ENCODE measurements at places on chromosomes 3 and 15.

DNA sequence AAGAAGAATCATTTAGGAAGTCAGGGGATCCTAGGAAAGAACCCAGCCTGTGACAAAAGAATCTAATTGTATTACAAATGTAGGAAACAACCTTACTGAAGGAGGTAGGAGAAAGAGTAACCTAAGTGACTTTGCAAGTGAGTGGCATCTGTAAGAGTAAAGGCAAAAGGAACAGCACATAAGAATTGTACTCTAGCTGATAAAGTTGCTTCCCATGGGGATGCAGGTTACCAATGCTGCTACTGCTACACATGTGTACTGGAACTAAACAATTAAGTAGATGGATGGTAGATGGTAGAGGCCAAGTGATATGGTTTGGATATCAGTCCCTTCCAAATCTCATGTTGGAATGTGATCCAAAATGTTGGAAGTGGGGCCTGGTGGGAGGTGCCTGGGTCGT, 60.8 kb downstream of the OSBPL10 start:
- DNase-seq = no peak

DNA sequence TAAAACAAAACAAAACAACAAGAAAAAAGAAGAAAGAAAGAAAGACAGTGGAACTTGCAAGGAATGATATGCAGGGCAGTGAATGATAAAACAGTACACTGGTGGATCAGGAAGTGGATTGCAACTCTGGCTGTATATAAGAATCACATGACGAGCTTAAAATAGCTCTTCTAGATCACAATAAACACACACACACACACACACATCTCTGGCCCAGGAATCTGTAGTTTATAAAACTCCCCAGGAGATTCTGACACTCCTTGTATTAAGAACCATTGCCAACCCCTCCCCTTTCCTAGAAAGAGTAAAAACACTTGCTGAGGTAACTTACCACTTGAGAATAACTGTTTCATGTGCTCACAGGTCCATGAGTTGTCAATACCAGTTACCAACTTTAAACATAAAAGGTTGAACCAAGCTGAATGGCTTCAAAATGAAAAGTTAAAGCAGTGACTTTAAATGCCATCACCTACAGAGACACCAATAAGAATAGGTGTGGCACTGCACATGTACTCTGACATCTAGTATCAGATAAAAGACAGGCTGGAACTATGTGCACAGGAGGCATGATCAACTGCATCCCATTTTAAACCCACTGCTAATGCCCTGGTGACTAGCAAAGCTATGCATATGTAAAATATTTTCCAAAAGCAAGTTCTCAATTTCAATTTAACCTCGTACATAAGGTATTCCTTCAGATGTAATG, 3.9 kb downstream of the CPOX start:
- DNase-seq = no peak

DNA sequence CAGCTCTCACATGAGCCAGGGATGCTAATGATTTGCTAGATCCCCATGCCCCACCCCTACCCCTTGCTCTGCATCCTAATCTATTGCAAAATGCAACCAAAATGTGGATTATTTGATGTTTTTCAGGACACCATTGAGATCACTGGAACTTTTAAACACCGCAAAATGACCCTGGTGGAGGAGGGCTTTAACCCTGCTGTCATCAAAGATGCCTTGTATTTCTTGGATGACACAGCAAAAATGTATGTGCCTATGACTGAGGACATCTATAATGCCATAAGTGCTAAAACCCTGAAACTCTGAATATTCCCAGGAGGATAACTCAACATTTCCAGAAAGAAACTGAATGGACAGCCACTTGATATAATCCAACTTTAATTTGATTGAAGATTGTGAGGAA, 29.7 kb downstream of the HDC start:
- no peak for DNase-seq

DNA sequence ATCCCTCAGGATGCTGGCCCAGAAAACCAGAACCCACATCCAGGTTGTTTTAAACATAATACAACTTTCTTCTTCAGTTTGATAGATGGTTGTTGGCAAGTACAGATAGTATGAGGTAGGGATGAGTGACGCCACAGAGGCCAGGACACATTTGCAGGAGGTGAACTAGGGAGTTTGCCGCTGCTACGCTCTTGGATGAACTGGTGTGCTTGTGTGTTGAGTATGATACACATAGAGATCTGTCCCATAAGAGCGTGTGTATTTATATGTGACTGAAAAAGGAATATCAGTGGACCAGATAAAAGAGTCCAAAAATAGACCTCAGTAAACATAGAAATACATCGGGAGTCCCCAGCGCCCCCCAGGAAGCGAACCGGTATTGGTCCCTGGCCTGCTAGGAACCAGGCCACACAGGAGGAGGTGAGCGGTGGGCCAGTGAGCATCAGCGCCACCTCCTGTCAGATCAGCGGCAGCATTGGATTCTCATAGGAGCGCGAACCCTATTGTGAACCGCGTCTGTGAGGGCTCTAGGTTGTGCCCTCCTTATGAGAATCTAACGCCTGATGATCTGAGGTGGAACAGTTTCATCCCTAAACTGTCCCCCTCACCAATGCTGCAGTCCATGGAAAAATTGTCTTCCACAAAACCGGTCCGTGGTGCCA, 98.1 kb downstream of the LRRK1 start:
- DNase-seq = no peak

DNA sequence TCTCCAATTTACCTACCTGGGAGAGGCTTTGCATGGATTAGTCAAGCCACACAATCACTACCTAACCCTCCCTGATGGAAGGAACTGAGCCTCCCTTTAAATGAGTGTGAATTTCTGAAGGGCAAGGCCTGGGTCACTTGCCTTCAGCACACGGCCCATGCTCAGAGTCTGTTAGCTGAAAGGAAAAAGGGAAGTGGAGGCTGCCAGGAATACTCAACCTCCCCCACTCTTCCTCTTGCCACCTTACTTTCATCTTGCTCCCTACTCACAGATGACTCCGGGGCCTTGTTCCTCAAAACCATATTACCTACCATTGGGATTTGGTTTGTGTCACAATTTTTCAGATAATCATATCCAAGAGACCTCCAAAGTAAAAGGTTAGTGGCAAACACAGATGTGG, 220.0 kb downstream of the ABHD5 start:
- DNase-seq = no peak

- DNase-seq = no peak
Observed at GRCh38 chr15:74520407-74520806, 20.6 kb upstream of the ARID3B start.

- DNase-seq = no peak
Observed at GRCh38 chr3:4776980-4777581, 202.2 kb upstream of the BHLHE40 start.

- no peak for DNase-seq
Observed at GRCh38 chr3:41307065-41307464, 107.8 kb downstream of the CTNNB1 start.

DNA sequence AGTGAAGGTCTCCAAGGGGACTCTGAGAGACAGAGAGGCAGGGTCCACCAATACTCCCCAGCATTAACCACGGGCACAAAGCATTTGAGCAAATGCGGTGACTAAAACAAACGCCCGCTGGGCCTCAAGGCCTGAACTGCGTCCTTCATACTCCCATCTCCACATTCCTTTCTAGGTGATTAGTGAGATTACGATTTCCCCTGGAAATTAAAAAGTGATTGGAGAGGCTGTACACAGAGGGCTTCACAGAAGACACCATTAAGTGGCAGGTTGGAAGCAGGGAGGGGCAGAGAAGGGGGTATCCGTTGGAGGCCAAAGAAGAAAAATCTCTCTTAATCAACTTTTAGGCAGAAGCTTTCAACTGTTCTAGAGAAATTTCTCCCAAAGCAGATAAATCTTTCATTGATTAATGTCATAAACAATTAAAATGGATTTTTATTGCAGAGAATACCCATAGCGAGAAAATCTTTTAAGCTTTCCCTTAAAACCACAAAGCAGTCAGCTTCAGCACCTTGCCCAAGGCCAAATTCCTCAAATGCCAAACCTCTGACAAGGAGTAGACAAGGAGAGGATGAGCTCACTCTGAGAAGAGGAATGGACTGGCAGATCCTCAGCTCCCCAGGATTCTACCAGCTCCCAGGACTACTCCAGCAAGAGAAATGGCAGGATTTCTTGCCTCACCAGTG, 38.2 kb downstream of the MB21D2 start:
- DNase-seq = no peak

- DNase-seq = no peak
Observed at GRCh38 chr3:29280404-29281093, at the start of gene RBMS3. RBMS3 (plus strand) TSS chr3:29281071.

DNA sequence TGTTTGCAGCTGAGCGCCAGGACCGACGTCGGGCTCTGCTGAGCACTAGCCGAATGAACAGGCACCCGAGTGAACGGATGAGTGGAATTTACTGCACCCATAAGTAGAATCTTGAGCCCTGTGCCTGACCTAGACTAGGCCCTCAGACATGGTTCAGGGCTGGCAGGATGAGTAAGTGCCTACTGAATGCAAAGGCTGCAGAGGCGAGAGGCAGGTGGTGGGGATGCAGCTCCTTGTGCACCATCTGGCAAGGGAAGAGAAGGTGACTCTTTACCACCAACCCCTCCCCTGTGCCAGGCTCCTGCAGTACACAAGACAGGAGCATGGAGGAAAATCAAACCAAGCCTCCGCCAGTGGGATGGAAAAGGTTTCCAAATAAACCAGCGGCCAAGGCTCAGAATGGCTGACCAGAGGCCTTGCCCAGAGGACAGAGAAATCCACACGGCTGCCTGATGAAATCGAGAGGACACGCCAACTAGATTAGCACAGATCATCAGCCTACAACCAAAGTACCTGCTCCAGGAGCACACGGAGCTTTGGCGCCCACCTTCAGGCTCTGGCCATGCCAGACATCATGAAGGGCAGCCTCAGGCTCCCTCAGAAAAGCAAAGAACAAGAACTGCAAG, 141.7 kb upstream of the IQSEC1 start:
- no peak for DNase-seq

- DNase-seq = no peak
Observed at GRCh38 chr3:166100730-166101129, 263.5 kb upstream of the BCHE start.

Data from activated naive CD8-positive, alpha-beta T cell treated with anti-CD3 and anti-CD28 coated beads, Interleukin-2, amount 50 U/mL, for 16 hours (primary cell).